Gastroesophageal sphincter (tissue), 4 donors: ENCODE measurements at places on chromosomes 13 and 19.
A peak's percentile ranks its signal among the peaks of the same experiment; 100 is the strongest.

GRCh38 chr13:33228648-33229445 lies 56.7 kb downstream of the STARD13 start:
- ATAC-seq: peak; percentile 55

DNA sequence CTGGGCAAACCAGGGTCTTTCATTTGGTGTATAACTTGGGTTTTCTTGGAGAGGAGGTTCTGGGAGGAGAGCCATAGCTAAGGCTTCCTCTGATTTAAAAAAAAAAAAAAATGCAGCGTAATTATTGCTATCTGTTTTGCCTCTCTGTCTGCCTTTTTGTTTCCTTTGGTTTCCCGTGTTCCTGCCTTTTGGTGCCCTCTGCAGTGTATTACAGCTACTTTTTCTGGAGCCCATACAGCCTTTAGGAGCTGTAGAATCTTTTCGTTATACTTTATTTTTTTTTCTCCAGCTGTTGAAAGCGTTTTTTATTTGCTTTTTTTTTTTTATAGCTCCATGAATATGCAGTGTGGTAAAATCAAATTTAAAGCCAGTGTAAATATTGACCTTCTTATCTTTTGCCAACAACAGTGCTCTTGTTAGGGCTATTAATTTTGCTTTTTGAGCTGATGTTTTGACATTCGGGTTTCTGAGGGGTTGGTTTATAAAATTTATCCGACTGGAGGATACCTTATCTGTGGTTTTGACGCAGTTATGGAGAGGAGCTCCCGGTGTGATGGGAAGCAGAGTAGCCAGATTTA lies 38.1 kb downstream of the ZNF493 start:
- ATAC-seq: no peak

GRCh38 chr13:23021906-23022305 lies 158.9 kb upstream of the SGCG start:
- no peak for ATAC-seq

GRCh38 chr13:36829753-36830152 lies 10.7 kb downstream of the RFXAP start:
- ATAC-seq: no peak

DNA sequence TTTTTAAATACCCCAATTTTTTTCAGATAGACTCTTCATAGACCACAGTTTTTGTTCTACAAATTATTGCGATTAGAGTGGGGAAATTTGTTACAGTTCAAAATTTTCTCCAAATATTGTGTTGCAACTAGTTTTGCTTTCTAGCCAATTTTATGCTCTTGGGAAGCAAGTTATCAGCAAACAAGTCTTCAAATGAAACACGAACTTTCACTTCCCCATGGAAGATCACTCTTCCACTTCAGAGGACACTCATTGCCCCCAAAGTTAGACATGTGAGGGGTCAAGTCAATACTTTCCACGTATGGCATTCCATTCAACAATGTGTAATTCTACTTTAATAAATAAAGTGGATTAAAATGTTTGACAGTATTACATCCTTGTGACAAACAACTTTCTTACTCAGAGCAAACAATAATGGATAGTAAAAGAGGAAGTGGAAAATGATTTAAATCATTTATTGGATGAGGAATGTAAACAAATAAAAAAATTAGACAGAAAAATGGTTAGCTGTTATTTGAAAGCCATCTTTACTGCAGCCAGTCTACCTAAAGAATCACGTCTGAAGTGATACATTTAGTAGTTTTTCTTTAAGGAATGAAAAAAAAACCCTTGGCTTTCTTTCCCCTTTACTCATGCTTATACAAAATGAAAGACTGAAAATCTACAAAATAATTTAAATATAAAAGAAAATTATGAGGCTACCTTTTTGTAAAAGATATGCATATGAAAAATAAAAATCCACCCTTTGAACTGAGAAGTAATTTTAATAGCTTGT lies 41.2 kb upstream of the TNFSF11 start:
- no peak for ATAC-seq

- no peak for ATAC-seq
These were observed 334.1 kb downstream of the SHISA2 start for GRCh38 chr13:25717666-25718197.

- ATAC-seq: no peak
These were observed 9.0 kb downstream of the SLC27A1 start for GRCh38 chr19:17479325-17479791.

GRCh38 chr13:113633485-113633873 lies 24.5 kb downstream of the ATP4B start:
- ATAC-seq: no peak

DNA sequence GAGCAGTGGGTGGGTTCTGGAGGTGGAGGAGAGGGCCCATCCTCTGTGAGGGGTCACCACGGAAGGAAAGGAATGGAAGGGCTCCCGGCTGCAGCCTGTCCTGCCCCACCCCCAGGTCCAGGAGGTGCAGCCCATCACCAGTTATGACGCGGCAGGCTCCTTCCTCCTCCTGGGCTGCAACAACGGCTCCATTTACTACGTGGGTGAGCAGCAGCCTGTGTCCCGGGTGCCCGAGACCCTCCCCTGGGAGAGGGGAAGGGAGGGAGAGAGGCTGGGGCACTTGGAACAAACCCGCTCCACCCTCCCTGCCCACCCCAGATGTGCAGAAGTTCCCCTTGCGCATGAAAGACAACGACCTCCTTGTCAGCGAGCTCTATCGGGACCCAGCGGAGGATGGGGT lies 6.6 kb downstream of the SHKBP1 start:
- ATAC-seq: no peak

DNA sequence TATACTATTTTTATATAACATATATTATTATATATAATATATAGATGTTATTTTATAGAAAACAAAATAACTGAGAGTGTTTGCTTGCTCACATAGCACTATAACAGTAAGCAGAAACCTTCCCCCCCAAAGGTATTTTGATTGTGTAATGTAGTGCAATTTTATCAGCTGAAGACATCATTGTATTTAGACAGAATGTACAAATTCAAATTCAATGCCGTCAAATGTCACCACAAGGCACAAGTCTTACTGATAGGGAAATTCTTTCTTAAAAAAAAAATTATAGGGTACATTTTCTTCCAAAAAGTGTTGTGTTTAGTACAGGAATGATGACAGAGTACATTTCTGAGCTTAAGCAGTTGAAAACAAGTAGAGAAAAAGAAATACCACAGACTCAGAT lies 1147.1 kb upstream of the SPRY2 start:
- no peak for ATAC-seq

- no peak for ATAC-seq
These were observed 27.9 kb downstream of the URI1 start for GRCh38 chr19:29969891-29970290.

DNA sequence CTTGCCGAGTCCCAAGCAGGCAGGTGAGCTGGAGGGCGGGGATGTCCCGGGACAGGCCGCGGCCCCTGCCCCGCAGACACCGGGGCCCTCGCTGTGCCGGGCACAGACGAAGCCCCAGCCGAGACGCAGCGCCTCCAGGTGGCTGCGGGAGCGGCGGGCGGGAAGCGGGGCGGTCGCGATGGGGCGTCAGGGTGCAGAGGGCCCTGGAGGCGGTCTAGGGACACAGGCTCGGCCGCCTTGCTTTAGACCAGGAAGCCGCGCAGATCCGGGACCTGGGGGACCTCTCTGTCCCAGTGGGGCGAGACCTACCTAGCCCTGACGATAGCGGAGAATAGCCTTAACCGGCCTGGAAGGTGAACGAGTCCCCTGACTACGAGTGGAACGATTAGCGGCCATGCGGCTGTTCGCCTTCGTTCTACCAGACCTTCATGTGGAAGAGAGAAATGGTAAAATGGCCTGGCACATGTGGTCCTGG lies 4.2 kb upstream of the ZNF564 start:
- no peak for ATAC-seq

DNA sequence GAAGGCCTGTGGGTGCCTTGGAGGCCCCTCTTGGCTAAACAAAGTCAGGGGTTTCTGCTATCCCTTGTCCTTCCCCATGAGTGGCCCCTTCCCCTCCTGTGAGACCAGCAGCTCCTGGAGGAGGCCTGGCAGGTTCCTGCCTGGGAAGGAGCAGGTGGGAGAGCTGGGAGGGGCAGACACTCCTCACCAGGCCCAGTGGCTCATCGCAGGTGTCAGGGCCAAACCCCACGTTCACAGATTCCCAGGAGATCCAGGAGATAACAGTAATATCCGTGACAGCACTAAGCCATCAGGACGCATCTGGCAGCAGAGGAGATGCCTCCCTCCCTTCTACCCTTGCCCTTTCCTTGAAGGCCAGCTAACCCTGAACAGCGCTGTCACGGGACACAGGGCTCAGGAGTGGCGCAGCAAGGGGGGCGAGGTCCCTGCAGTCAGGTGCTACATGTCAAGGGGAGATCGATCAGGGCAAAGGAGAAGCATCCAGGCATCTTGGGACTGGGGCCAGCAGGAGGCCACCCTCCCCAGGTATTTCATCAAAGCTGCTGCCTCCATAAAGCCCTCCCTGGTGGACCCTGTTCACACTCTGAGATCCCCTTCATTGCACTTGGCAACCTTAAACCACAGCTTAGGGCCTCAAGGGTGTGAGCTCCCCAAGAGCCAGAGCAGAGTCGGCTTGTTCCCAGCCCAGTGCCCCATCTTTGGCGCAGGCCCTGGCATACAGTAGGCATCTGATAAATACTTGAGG lies 4.8 kb downstream of the CEBPA start:
- no peak for ATAC-seq

- ATAC-seq: no peak
These were observed 248.1 kb downstream of the HS6ST3 start for GRCh38 chr13:96338030-96338429.

DNA sequence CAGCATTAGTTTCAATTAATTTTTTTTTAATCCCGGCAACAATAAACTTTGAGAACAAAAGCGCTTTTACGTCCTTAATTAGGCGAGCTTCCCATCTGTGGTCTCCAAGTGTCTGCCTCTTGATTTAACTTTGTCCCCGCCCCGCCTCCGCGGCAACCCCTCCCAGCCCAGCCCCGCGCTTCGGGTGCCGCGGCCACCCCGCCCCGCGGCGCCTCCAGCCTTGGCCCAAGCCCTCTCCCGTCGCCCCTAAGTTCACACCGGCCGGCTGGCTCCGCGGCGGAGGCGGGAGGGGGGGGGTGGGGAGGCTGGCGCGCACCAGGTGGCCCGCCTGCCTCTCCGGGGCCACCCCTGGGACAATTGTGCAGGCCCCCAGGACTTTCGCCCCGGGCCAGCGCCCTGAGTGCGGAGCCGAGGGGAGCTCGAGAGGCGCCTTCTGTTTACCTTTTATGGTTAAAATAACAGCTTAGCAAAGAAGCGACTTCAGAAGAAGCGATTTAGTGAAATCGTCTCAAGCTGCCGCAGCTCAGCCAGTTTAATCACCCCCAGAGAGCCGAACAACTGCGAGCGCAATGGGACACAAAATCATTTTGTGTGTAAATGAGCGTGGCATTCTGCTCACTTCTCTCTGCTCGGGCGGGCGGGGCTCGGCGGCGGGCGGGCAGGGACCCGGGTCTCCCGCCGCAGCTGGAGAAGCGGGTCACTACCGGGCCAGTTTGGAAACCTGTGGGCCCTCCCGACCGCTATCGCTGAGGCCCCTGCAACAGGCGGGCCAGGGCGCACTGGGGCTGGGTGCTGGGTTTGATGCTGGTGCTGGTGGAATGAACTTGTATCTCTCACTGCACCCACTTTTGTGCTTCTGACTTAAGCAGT lies 1.4 kb downstream of the KCTD15 start:
- ATAC-seq: peak; percentile 26

DNA sequence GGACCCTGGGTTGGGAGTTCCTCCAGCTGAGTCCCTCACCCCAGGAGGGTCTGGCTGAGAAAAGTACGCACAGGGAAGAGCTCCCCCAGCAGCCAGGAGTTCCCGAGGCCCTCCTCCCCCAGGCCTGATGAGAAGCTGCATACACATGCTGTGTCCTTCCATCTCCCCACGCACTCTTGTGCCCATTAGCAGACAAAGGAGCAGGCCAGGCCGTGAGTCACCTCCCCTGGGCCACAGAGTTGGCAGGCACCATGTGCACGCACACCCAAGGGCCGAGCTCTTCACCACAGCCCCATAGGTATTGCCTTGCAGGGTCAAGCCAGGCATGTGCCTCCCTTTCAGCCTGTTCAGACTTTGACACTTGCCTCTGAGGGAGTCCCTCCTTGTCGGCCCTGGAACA lies 17.5 kb downstream of the MAU2 start:
- no peak for ATAC-seq

DNA sequence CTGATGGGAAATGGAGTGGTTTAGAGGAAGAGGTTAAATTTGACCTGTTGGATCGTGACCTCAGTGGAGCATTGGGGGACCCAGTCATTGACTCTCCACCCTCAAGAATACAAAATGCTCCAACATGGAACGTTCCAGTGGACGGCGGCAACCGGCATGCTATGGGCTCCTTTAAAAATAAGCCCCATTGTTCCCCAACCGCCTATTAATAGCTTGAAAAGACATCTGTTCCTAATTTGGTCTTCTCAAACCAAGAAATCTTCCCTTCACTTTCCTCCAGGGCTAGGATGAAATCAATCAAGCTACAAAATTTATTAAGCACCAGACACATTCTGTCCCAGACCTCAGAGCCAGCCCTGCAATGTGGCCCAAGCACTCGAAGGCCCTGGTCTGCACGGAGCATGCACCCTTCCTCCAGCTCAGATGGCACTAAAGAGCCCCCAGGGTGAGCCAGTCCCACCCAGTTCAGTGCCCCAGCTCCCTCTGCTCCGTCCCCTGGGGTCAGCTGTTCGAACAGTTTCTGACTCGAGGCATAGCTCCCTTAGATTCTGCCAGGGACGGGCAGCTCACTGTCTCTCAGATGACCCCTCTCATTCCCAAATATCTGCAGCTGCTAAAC lies 22.5 kb upstream of the VSTM2B start:
- no peak for ATAC-seq

DNA sequence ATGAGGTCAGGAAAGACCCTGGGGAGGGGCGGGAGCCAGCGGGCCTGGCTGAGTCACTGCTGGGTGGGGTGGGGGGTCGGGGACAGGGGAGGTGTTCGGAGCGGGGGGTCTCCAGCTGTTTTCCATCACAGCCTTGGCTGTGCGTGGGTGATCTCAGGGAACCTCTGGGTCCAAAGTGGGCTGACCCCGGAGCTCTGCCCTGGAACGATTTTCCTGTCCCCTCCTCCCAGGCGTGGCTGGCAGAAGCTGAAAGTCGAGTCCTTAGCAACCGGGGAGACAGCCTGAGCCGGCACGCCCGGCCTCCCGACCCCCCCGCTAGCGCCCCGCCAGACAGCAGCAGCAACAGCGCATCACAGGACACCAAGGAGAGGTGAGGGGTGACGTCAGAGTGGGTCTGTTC lies 10.6 kb downstream of the TRIP10 start:
- peak; percentile 60 for ATAC-seq

DNA sequence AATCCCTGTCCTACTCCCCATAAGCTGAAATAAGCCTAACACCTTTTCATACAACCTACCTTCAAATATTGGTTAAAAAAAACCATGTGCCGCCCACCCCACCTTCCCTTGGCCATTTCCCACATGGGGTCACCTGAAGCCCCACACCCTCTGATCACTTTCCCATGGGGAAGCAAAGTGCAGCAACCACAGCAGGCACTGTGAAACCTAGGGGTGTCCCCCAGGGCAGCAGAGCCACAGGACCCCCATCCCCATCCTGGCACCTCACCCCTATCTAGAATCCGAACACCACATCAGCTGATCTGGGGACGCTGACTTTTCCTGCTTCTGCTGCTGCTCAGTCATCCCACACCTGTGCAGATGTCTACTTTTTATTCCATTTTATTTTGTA lies 19.9 kb downstream of the CEACAM21 start:
- ATAC-seq: no peak
